ENCODE measurements at places on chromosomes 7 and 10. TPM values are rescaled to one million over a fixed set of nuclear protein-coding genes. Genes with fewer than 3 reads are reported as not detected.

The HOXA9 gene
- not detected for total RNA-seq

The PON3 gene
- total RNA-seq = 0.77 TPM

The ZEB1 gene
- total RNA-seq = 86.7 TPM

The AOAH gene
- 2.4 TPM for total RNA-seq

The LRRC4 gene
- 3.3 TPM for total RNA-seq

The ANXA8 gene
- total RNA-seq = 3.0 TPM

The PPP1R9A gene
- 26.0 TPM for total RNA-seq

The HTR5A gene
- not detected for total RNA-seq

The TUBB8 gene
- not detected for total RNA-seq

The GCK gene
- 1.4 TPM for total RNA-seq

The SCIN gene
- total RNA-seq = 0.20 TPM

The FOXP2 gene
- 1.2 TPM for total RNA-seq

The CPA4 gene
- total RNA-seq = 0.77 TPM

The SLC26A4 gene
- total RNA-seq = 0.40 TPM

The RNF32 gene
- total RNA-seq = not detected

The STOX1 gene
- total RNA-seq = 0.15 TPM

The CYP26C1 gene
- not detected for total RNA-seq

The CRYGN gene
- not detected for total RNA-seq

The ADRB1 gene
- total RNA-seq = 77.8 TPM

The NRG3 gene
- total RNA-seq = 0.15 TPM

The SPDYE5 gene
- not detected for total RNA-seq

The PIP gene
- not detected for total RNA-seq

The LRGUK gene
- 0.20 TPM for total RNA-seq

The SPAM1 gene
- not detected for total RNA-seq

The GALNT11 gene
- 19.4 TPM for total RNA-seq

The PITX3 gene
- 1.1 TPM for total RNA-seq

The WNT8B gene
- not detected for total RNA-seq

The TAS2R41 gene
- total RNA-seq = not detected

The CHAT gene
- not detected for total RNA-seq

The ADCYAP1R1 gene
- 6.0 TPM for total RNA-seq

The PKD1L1 gene
- 2.8 TPM for total RNA-seq

The EPHB6 gene
- total RNA-seq = 3.9 TPM

The PHYHIPL gene
- not detected for total RNA-seq

The RHOBTB1 gene
- total RNA-seq = 13.5 TPM

The FAM131B gene
- total RNA-seq = 0.57 TPM

The CALY gene
- not detected for total RNA-seq

The YAE1 gene
- total RNA-seq = 15.9 TPM

The RELN gene
- 2.5 TPM for total RNA-seq

The SPDYE16 gene
- total RNA-seq = not detected

The CHRM2 gene
- total RNA-seq = 89.0 TPM

The GNG11 gene
- total RNA-seq = 20.3 TPM

The NME8 gene
- not detected for total RNA-seq
